ENCODE measurements at places on chromosomes 3 and 15. TPM values are rescaled to one million over a fixed set of nuclear protein-coding genes. Genes with fewer than 3 reads are reported as not detected.

- DNase-seq = no peak
These were observed 44.4 kb downstream of the MECOM start for GRCh38 chr3:169618894-169619792.

DNA sequence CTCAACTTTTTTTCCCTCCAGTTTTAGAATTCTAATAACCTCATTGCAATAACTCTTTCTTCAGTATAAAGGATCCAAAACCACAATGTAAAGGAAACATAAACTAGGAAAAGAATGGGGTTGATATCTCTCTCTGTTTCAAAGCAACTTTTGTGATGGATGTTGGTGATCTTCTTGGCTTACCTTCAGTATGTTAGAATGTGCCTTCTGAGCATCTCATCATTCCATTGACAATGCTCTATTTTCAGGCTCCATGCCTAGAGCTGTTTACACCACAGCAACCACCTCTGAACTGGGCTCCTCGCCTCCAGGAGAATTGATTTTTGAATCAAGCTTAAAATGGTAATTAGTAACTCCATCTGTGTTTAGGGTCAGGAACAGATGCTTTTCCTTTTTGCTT, 6.6 kb downstream of the NLGN1 start:
- DNase-seq = no peak

DNA sequence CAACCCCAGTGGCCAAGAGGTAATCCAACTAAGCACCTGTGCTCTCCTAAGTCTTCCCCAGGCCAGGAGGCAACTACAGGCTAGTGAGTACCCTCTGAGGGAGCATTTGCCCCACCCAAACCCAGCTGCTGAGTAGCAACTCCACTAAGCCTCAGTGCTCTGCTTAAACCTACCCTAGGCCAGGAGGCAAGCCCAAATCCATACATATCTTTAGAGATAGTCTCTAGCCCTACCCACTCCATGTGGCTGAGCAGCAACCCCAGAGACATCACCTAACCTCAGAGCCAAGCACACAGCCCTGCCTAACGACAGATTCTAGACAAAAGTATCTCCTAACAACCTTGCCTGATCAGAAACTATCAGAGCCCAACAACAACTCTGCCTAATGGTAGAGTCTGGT, 132.8 kb upstream of the TTC14 start:
- no peak for DNase-seq

DNA sequence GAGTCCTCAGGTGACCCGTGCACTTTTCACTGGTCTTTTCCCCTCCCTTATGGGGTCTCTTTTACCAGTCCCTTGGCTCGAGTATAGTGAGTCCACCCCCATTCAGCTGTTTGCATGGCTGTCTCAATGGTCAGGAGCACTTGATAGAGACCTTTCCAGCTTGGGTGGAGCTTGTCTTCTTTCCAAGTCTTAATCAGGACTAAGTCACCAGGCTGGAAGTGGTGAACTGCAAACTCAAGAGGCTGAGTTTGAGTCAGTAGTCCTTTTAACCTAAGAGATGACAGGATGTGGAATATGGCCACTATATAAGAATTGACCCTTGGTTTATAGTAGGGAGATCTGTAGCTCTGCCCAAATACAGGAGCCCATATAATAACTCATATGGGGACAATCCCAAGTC, 279.7 kb downstream of the PYDC2 start:
- no peak for DNase-seq

- DNase-seq = no peak
These were observed 140.0 kb downstream of the PDZRN3 start for GRCh38 chr3:73484656-73485248.

GRCh38 chr15:84981711-84982300, at the start of gene PDE8A:
Gene PDE8A, plus strand, starts transcription at chr15:84981856. Its CDS starts 307 bp downstream, at chr15:84982163.
- DNase-seq = peak; percentile 46

DNA sequence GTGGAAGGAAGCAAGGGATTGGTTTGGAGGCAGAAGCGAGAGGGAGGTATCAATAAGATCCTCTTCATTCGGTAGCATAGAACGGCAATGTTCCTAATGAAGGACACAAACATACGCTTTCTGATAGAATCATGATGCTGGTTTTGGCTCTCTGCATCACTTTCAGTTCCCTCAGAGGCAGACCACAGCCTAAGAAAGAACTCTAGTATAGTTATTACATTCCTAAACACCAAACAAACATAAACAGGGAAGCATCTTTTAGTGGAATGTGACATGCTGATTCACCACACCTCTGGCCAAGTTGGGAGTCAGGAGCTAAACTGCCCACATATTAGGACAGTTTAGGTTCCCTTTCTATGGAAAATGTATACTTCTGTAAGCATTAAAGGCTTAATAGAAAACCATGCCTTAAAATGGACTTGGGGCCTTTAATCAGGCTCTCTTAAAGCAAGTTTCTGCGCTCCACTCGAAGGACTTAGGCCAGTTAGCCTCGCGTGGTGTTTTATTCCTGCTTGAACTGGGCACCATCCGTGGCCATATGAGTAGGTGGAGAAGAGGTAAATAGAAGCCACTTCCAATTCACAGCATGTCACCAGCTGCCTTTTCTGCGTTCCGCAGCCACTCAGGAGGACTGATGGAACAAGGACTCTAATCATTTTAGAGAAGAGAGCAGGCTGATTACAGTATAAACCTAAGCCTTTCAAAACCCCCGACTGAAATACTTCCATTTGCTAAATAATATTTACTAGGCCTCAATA, 53.7 kb downstream of the CD47 start:
- no peak for DNase-seq

DNA sequence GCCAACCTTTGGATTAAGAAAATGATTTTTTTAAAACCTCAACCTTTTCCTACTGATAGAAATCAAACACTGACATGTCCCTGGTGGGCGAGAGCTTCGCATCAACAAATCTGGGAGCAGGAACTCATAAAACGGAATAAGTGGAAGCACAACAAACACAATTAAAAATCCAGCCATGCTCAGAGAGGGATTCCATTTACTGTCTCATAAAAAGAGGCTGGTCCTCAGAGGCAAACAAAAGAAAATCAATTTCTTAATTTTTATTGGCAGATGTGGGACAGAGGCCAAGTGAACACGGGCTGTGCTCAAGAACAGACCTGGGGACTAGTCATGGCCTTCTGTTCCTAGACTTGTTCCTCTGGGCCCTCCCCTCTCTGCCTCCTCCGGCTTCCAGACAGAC, 214.5 kb downstream of the NTRK3 start:
- no peak for DNase-seq

- DNase-seq = no peak
These were observed 1292.6 kb downstream of the SI start for GRCh38 chr3:163785693-163786092.

DNA sequence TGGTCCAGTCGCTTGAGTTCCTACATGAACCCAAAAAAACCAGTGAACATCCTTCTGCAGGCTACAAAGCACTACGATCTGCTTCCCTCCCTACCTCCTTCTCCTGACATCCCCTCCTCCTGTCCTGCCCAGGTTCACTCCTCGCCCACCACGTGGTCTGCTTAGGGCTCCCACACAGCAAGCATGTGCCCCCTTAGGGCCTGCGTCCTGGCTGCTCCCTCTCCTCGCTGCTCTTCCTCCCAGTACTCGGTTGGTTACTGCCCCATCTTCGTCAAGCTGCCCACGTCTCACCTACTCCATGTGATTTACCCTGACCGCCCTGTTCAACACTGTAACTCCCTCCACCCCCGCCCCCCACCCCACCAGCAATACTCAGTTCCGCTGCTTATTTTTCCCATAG, 20.8 kb upstream of the ATP13A3 start:
- no peak for DNase-seq

- peak; percentile 9 for DNase-seq
These were observed 170.8 kb upstream of the MITF start for GRCh38 chr3:69568458-69568857.

DNA sequence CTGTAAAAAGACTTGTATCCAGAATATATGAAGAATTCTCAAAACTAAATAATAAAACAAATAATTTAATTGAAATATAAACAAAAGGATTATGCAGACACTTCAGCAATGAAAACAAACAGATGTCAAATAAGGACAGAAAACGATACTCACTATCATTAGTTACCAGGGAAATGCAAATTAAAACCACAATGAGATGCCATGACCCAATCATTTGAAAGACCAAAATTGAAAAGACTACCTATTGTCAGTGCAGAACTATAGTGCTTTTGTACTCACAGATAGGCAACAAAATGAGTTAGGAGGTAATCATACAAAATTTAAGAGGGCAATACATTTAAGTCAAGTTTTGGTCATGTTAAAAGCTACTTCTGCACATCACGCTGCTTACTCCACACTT, 31.6 kb upstream of the OR5K4 start:
- DNase-seq = no peak

DNA sequence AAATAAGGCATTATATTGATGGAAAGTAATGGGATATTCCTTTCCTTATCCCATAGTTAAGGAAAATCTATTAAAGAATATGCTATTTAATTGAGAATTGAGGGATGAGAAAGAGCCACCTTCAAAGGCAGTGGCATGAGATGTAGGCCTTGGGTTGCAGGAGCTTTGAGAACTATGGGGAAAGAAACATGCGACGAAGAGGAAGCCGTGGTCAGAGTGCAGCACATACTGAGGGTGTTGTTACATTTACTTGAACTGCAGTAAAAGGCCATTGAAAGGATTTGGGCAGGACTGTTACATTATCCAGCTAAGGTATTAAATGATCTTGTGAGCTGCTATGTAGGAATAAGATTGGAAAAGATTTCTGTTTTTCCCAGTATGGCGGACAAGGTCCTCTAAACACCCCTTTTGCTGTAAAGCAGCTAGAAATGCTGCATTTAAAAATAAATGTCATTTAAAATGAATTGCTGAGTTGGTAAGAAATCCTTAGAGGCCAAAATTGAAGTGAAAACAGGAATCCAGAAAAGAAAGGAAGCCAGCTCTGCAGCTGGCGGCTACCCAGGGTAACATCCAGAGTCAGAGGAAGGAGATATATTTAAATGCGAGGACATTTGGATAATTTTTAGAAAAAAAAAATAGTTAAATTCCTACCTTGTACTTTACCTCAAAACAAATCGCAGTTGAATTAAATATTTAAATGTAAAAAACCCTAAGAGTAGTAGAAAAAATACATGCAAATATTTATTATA, 61.7 kb downstream of the IL1RAP start:
- no peak for DNase-seq

GRCh38 chr3:47005212-47006144, 26.0 kb downstream of the NBEAL2 start:
- DNase-seq = no peak

GRCh38 chr15:91936182-91936775, 82.8 kb downstream of the SLCO3A1 start:
- DNase-seq = no peak

GRCh38 chr3:3783210-3783609, 16.0 kb upstream of the LRRN1 start:
- DNase-seq = no peak

DNA sequence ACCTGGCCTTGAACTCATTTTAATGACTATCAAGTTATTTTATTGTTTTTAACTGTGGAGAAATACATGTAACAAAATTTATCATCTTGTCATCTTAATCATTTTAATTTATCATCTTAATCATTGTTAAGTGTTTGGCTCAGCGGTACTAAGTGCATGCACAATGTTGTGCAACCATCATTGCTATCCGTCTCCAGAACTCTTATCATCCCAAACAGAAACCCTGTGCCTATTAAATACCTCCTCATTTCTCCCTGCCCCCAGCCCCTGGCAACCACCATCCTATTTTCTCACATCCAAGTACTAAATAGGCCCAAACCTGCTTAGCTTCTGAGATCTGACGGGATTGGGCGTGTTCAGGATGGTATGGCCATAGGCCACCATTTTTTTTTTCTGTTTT, 51.5 kb upstream of the UBP1 start:
- no peak for DNase-seq

DNA sequence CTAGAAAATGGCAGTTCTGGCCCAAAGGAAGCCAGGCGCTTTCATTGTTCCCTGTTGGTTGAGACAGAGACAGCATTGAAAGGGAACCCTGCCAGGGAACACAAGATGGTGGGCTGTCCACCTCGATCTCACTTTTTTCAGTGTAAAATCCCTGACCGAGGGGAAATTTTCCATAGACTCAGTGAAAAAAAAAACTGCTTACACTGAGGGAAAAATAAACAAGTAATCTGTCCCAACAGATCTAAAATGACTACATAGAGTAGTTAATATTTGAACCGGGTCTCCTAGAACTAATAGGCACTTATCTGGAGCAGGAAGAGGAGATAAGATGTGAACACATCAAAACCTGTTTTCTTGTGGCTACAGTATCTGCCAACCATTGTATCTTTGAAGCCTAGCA, 763.4 kb upstream of the GOLIM4 start:
- DNase-seq = no peak

GRCh38 chr3:150757364-150757763, 5.6 kb downstream of the SIAH2 start:
- no peak for DNase-seq

DNA sequence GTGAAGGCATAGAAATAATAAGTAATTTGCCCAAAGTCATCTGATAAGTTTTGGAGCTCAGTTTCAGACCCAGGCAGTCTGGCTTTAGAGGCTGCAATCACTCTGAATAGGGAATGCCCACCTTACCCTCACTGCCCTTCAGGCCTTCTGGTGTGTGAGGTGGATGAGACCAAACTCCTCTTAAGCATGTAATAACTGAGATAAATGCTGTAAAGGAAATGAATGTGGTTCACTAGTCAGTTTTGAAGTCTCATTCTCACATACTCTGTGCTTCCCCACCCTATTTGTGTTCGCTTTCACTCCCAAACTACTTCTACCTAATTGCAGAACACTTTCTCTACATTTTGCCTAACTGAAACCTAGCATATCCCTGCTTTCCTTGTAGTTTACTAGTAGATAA, 144.1 kb downstream of the FILIP1L start:
- DNase-seq = no peak

DNA sequence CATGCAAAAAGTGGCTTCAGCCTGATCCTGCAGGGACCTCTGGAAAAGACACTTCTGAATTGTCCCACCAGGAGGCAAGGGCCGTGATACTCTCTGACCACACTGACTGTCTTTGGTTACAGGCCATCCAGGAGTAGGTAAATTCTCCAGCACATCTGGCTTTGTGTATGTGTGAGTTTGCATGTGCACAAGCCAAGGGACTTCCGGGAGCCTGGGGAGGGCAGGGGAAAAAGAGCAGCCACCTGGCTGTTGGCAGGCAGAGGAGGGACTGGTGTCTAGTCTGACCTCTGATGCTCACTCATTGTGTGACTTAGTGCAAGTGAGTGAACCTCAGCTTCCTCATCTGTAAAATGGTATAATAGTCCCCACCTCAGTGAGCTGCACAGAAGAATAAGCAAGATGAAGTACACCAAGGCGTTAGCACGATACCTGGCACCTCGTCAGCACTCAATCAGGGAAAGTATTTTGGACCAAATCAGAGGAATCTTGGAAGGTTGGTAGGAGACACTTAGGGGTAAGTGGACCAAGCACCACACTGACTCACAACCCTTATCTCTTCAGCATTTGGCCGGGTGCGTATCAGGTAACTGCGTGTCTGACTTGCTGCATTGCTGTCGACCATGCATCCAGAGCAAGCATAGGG, 19.1 kb downstream of the KLHL6 start:
- no peak for DNase-seq

SPINK8 gene
- not detected for total RNA-seq

SLC24A5 gene
- not detected for total RNA-seq

DCBLD2 gene
- 88.2 TPM for total RNA-seq

EPHB3 gene
- total RNA-seq = 23.2 TPM
